ENCODE measurements at places on chromosomes 13 and 19.

DNA sequence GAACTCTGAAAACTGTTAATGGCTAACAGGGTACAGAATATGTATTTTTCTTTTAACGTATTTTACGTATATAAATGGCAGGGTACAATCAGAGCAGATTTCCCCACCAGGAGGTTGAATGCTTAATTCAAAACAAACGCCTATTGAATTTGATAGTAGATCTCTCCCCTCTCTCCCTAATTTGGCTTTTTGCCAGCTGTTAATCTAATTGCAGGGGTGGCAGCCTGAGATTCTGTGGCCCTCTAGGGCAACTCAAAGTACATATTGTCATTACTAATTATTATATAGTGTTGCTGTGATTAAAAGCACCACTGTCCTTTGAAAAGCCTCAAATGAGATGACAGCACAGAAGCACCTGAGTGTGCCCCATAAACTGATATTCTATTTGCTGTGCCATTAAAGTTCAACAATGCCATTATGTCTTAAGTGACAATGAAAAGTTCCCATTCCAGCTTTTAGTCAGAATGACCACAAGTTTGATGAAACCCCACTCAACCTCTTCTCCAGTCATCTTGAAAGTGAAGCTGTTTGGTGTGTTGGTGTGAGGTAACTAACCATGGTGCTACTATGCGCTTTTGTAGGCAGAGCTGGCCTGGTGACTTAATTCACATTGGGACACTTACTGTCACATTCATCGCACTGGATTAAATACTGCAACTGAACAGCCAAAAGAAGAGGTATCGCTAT, 351.4 kb downstream of the KCNRG start:
- DNase-seq, result no peak

DNA sequence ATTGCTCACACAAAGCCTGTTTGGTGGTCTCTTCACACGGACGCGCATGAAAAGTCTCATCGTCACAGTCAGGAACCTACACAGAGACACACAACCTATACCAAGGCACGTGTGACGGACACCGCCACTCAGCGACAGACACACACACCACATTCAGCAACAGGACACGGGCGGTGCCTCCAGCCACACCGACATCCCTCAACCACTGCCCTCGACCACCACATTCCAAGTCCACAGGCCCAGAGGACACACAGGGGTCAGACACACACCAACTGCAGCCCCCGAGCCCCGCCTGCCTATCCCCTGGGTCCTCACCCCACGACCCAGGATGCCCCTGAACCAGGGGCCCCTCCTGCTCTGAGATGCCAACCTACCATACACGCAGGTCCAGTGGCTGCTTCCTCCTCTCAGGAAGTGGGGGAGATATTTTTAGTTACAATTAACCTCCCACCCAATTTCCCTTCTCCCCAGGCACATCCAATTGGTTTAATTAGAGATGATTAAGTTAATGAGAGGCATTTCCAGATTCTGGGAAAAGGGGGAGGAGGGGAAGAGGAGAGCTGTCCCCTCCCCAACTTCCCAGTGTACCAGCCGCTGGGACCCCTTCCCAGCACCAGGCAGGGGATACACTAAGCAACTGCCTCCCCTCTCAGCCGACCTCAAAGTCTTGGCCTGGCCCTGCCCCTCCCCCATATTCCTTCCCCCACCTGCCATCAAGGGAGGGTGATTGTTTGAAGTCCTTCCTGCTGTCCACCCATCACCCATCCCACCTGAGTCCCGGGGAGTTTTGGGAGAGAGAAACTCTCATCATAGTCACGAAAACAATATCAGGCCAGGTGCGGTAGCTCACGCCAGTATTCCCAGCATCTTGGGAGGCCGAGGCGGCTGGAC, 20.4 kb downstream of the MEIS3 start:
- no peak for DNase-seq

DNA sequence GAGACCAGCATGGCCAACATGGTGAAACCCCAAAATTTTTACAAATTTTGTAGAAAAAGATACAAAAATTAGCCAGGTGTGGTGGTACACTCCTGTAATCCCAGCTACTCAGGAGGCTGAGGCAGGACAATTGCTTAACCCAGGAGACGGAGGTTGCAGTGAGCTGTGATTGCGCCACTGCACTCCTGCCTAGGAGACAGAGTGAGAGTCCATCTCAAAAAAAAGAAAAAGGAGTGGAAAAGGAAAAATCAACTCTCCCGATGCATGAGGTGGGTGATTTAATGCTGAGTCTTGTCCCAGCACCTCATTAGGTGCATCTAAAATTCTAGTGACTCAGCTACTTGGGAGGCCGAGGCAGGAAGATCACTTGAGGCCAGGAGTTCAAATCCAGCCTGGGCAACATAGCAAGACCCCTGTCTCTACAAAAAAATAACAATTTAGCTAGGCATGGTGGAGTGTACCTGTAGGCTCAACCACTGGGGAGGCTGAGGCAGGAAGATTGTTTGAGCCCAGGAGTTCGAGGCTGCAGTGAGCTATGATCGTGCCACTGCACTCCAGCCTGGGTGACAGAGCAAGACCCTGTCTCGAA, 19.8 kb downstream of the GTPBP3 start:
- DNase-seq, result no peak

GRCh38 chr13:111486331-111486730, 165.9 kb downstream of the TEX29 start:
- no peak for DNase-seq

DNA sequence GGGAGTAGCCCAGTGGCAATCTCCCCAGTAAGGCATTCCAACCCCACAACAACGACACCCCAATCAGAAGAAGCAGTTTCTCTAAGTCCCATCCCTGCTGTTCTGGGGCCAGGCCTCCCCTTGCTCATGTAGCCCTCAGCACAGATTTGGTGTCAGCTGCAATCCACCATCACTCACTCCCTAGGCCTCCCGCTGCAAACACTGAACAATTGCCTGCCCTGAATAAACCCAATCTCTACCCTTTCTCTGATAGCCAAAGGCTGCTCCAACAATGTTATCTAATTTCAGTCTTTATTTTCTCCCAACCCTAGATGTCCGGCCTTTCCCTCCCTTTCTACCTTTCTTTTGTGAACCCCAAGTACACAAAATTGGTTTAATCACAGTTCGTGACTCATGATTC, 5.6 kb upstream of the SOX21 start:
- DNase-seq, result no peak

DNA sequence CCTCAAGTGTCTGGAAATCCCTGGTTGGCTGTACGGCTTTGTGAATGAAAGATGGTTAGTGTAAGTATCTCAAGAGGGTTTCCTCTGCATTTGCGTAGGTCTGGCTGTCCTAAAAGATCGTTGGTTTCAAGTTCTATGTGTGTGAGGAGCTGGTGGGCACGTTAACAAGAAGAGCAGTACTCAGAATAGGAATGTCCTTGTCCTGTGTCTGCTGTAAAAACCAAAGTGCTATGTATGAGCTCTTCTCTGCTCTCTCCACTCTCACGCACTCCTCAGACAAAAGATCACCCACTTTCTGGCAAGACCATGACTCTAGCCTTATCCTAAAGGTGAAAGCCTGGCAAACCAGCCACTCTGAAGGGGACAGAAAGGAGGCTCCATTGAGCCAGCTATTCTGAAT, 39.1 kb downstream of the USP12 start:
- no peak for DNase-seq

DNA sequence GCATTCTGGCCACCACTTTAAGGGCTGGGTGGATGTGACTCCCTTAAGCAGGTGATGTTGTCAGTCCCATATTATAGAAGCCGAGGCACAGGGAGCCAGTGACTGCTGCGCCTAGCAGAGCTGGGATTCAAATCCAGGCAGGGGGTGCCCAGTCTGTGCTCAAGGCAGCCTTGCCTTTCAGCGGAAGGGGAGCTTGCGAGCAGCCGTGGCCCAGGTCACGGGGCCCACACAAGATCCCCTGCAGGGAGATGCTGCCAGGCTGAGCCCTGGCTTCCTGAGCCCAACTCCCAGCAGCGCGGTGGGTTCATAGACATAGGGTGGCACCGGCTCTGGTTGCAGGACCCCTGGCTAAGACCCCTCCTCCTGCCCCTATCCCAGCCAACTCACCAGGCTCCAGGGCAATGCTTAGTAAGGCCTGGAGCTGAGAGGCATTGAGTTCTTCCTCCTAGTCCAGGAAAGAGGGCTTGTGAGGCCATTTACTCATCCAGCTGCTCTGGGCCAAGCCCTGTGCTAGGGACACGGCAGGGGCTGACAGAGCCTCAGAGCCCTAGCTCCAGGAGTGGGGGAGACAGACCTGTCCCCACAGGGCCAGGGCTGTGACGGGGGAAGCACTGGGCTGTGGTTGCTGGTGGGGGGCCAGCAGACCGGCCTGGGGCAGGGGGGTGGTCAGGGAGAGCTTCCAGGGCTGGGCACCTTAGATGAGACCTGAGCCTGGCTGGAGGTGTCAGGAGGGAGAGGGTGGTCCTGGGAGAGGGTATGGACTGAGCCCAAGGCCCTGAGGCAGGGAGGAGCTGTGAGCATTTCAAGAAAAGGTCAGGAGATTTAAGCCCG, 9.6 kb downstream of the CAPN12 start:
- peak; percentile 45 for DNase-seq

GRCh38 chr13:73397496-73398305, 338.9 kb downstream of the KLF5 start:
- no peak for DNase-seq

GRCh38 chr13:33799950-33800592, 17.9 kb upstream of the RFC3 start:
- no peak for DNase-seq

DNA sequence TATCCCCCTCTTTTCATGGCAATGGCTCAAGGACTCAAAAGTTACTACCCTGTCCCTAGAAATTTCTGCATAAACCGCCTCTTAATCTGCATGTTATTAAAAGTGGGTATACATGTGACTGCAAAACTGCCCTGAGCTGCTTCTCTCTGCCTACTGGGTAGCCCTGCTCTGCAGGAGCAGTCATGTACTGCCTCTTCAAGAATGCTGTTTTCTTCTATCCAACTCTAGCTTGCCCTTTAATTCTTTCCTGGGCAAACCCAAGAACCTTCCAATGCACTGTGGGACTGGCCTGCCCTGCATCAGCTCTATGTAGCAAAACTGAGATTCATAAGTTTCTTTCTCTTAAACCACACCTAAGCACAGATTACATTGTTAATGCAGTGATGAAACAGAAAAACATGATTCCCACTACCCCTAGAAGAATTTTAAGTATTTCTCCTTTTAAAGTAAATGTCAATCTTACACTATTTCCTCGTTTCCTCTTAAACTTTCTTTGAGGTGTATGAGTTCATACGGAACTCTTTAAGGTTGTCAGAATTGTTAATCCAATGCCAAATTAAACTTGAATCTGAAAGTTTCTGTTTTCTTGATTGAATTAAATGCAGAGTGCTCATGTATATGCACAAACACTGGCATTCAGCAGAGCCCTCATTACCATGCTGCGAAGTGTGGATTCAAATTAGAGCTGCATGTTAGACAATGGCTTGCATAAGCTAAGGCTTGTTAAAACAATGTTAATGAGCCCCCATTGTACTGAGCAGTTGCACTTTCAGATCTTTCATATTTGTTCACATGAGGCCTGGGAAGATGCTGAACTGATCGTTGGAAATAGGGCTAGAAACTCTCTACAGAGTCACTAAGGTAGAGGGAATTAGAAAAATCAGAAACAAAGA, 669.9 kb upstream of the PCDH20 start:
- no peak for DNase-seq

DNA sequence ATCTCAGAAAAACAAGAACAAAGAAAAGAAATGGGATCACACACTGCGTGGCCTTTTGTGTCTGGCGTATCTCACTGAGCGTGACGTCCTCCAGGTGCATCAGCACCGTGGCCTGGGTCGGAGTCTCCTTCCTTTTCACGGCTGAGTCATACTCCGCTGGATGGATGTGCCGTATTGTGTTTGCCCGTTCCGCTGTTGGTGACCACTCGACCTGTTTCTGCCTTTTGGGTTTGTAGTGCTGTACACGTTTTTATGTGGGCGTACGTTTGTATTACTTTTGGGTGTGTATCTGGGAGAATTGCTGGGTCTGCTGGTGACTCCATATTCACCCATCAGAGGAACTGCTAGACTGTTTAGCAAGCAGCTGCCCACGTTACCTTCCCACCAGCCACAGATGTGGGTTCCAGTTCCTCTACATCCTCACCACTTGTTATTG, 11.4 kb downstream of the ARID3A start:
- peak; percentile 64 for DNase-seq

DNA sequence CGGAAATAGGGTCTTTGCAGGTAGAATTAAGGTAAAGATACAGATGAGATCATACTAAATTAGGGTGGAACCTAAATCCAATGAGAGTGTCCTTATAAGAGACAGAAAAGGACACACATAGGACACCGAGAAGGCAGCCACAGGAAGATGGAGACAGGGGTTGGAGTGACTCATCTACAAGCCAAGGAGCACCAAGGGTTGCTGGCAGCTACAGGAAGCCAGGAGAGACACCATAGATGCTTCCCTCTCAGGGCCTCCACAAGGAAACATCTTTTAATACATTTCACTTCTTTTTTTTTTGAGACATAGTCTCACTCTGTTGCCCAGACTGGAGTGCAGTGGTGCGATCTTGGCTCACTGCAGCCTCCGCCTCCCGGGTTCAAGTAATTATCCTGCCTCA, 10.1 kb downstream of the TMEM143 start:
- no peak for DNase-seq

GRCh38 chr13:64925727-64926126, 2304.4 kb downstream of the PCDH9 start:
- no peak for DNase-seq

GRCh38 chr19:6138066-6138465, 2.6 kb downstream of the ACSBG2 start:
- DNase-seq, result no peak

- DNase-seq, result no peak
Observed at GRCh38 chr13:59409211-59409610, 754.5 kb downstream of the DIAPH3 start.

- DNase-seq, result no peak
Observed at GRCh38 chr19:10812902-10813404, 23.1 kb downstream of the TMED1 start.

- no peak for DNase-seq
Observed at GRCh38 chr19:42010245-42011126, 16.5 kb upstream of the ATP1A3 start.
